ENCODE measurements at places on chromosomes 4 and X.

- DNase-seq = no peak
Observed at GRCh38 chr4:45094684-45095083, 368.3 kb upstream of the GNPDA2 start.

- DNase-seq = no peak
Observed at GRCh38 chrX:36504625-36505024, 503.5 kb upstream of the FAM47C start.

- DNase-seq = no peak
Observed at GRCh38 chr4:183788308-183788905, 116.7 kb upstream of the STOX2 start.

DNA sequence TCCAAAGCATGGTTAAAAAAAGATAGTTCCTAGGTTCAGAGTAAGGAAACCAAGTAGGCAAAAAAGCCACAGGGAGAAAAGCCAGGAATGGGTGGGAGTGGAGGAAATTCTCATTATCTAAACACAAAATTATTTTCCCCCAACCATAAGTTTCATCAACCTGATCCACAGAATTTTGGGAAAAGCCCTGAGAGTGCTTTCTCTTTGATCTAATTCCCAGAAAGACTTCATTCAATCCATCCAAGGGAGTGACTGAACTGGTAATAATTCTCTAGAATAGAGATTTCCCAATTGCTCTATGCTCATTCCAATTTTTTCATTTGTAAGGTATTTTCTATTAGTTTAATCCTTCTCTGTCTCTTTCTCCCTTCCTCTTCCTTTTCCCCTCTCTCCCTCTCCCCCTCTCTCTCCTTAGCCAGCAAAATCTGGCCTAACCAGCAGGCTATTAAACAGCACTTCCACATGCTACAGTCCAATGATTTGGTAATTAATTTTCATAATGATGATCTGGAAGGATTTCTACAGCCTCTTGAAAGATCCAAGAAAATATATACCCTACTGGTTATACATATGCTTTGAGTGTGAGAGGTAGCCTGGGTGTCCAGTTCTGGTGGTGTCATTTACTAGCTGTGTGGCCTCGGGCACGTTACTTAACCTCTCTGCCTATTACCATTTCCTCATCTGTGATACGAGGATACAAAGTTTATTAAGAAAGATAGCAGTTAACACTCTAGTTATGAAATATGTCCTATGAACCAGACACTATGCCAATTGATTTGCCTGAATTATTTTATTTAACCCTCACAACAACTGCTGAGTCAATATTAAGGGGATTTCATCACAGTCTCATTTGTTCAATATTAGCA, 251.5 kb upstream of the RASGEF1B start:
- DNase-seq = no peak

GRCh38 chrX:153874085-153874365, 11.9 kb downstream of the L1CAM start:
- no peak for DNase-seq

DNA sequence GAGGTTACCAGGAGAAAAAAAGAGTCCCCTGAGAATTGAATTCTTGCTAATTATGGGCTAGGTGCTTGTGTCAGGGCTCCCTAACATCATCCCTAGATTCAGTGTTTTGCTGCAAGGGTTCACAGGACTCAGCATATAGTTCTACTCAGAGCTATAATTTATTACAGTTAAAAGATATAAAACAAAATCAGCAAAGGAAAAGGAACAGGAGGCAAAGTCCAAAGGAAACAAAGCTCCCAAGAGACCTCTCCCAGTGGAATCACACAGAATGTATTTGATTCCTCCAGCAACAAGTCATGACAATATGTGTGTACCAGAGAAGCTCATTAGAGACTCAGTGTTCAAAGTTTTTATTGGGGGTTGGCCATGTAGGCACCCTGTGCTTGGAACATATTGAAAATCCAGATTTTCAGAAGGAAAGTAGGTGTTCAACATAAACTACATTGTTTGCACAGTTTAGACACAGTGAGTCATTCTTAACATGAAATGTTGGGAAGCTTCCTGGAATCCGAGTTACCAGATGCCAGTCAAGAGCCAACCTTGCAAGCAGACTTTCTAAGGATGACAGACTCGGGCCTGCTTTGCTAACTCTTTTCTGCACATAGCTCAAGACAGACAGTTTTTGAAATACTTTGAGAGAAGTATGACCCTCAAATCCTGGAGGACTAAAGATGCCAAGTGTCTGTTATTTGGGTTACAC, 311.3 kb upstream of the EMCN start:
- no peak for DNase-seq

DNA sequence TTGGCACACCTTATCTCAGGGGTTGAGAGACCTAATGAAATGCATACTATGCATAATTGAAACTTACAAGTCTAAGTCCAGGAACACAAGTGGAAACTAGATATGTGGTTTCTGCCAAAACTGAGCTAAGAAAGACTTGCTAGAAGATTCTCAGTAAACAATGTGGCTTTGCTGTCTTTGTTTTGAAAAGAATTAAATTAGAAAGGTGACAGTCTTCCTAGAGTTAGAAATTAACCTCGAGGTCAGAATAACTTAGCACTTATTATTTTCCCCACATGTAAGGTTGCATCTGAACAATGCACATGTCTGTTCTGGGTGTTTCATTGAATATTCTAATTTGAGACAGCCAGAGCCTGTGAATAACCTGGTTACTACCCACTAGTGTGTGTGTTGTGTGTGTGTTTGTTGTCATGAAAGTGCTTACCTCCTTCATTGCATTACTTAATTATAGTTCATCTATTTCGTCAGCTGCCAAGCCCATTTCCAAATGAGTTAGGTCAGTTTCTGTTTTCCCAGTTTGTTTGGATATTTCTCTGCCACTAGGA, 1.5 kb downstream of the EREG start:
- DNase-seq = no peak

- no peak for DNase-seq
Observed at GRCh38 chr4:109675181-109675580, 28.1 kb downstream of the CASP6 start.

- DNase-seq = no peak
Observed at GRCh38 chr4:23884741-23885140, 5.1 kb downstream of the PPARGC1A start.

- DNase-seq = no peak
Observed at GRCh38 chr4:142112451-142112850, 476.1 kb downstream of the IL15 start.

GRCh38 chr4:117334451-117335188, 249.2 kb upstream of the TRAM1L1 start:
- no peak for DNase-seq

DNA sequence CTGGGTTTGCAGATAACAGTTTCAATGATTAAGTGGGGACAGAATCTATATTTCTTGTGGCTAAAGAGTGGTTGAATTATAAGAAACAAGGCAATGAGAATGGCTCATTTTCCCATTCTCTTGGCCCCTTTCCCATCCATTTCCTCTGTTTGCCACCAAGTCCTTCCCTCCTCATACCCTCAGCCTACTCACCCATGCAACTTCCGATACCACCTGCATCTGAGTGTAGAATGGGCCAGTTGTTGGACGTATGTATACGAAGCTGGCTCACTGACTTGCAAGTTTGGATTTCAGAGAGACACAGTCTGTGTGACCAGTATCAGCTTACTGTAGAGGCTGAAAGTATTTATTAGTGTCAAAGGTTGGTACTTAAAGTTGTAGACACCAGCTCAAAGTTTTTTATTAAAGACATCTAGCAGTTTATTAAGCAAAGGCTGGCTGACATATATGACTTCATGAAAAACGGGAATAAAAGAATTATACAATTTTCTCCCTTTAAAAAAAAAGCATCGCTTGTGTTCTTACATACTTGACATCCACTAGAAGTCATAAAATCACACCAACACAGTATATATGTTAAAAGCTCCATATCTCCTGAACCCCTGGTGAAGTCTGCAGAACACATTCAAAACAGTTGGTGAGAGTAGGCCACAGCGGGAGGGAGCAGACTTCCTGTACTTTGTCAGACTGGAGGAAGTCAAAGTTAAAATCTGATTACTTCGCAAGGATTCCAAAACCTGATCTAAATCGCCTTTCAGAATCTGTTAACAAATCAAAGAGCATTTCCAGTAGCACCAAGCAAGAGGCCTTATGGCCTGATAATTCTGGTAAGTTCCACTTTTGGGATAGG, 22.4 kb upstream of the STIM2 start:
- DNase-seq = no peak

DNA sequence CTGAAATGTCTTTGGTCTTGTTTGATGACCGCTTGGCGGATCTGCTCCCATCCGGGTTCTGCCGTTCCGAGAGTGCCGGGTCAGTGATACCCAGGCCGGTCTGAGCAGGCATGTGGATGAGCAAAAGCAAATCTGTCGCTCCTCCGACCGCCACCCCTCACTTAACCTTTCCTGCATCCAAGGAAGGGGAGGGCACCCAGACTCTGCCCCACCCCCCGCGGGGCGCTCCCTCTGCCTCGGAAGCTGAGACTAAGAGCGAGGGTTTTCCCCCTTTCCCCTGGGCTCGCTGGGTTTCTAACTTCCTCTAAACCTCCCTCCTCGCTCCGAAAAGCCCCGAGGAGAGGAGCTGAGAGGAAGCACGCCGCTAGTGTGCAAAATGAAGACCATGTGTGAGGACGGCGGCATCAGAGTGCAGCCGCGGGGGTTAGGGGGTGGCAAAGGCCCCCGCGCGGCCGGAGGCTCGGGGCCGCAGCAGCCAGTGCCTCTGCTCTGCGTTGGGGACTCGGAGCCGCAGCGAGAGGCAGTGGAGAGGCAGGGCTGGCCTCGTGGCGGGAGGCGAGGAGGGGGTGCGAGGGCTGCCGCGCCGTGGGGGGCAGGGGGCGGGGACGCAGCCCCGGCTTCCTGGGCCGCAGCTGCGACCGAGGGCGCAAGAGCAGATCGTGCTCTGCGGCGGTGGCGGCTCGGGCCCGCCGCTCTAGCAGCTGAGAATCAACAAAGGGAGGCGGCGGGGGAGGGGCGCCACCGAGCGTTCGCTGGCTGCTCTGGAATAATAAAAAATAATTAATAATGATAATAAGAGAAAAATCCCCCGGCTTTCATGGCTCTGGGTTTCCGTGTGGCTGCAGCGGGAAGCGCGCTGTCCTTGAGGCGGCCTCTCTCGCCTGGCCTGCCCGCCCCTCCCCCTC, 55.8 kb upstream of the BCOR start:
- no peak for DNase-seq

DNA sequence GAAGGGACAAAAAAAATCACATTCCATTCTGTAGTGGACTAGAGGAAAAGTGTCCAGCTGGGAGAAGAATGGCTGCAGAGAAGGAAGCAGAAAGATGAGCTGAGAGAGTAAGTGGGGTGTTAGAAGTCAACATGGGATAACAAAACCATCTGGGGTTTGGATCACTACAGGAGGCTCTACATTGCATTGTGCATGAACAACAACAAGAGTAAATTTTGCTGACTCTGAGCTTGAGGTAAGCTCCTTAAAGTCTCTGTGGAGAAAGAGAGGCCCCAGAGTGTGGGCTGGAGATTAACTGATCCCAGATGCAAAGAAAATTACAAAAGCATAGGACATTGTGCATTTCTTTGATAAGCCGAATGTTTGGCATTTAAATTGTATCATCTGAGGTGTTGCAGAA, 128.9 kb downstream of the UGT8 start:
- no peak for DNase-seq

DNA sequence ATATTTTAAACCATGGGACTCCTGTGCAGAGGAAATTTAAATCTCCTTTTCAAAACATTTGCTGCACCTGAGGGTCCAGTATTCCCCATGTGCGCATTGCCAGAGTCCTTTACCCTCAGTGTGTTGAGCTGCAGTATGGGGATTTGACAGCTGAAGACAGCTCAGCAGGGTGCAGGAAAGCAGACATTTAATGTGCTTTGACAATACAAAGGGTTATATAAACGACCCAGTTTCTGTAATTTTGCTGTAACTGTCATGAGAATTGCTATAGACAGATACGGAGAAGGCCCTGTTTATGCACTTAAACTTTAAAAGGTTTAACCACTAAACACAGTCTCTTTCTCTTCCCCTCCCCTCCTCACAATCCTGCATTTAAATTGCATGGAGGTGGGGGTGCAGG, 393.4 kb downstream of the MID1IP1 start:
- DNase-seq = no peak

GRCh38 chr4:19259920-19260319, 991.8 kb upstream of the SLIT2 start:
- no peak for DNase-seq

- DNase-seq = no peak
Observed at GRCh38 chrX:72124540-72125201, 7.0 kb downstream of the RTL5 start.

GRCh38 chr4:5037553-5038551, 13.4 kb upstream of the STK32B start:
- DNase-seq = peak; percentile 82

GRCh38 chrX:67725471-67725870, 181.7 kb downstream of the AR start:
- DNase-seq = no peak

- DNase-seq = no peak
Observed at GRCh38 chr4:54547299-54548097, 110.3 kb upstream of the KIT start.

DNA sequence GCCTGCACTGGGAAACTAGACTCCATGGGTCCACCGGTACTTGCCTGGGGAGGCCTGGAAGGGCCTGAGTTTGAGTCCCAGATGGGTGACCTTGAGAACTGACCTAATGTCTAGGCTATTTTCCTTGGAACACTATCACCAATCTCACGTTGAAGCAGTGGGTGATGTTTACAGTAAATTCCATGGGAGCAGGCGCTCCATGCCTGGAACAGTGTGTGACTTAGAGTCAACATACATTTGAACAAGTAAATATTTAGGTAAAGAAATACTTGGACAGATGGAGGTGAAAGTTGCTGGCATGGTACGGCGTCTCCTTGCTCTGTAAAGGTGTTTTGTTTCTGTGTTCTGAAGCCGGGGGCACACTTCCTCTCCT, 47.5 kb downstream of the TBC1D14 start:
- DNase-seq = no peak

GRCh38 chr4:30901461-30902451, 181.6 kb downstream of the PCDH7 start:
- no peak for DNase-seq

DNA sequence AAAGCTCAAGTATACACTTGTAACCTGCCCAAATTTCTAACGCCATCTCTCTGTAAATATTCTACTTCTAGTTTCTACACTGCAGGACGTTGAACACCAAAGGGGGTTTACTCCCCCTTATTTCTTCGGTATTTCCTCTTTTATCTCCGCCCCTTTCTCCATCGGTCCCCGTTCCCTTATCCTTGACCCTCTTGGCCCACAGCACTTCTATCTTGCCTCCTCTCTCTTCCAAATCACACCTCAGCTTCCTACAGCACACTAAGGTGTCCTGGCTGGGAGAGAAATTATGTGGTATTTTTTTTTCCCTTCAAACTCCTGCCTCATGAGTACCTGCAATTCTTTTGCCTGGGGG, 715 bp downstream of the ZMAT1 start:
- no peak for DNase-seq

DNA sequence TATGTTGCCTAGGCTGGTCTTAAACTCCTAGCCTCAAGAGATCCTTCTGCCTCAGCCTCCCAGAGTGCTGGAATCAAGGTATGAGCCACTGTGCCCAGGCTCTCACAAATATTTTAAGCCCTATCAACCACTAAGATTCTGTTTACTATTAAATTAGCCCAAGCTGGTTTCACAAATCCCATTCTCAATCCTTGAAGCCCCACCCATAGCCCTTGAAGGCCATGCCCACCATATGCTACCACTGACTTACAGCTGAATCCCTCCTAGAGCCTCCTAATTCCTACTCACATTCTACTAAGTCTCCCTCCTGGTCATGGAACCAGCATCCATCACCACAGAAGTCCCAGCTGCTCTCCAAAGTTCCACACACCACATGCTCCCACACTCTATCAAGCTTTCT, 9.7 kb downstream of the GRIPAP1 start:
- DNase-seq = no peak

- DNase-seq = no peak
Observed at GRCh38 chr4:141099326-141099725, 33.9 kb downstream of the RNF150 start.

- DNase-seq = no peak
Observed at GRCh38 chr4:133275246-133275645, 126.2 kb downstream of the PCDH10 start.
